A549 treated with Mapracorat at 1 μM for 4 hours (cell line): ENCODE measurements at places on chromosomes 1 and 21. TPM values are rescaled to one million over a fixed set of nuclear protein-coding genes. Genes with fewer than 3 reads are reported as not detected.

Gene KLHL12
- total RNA-seq, result 17.3 to 18.4 TPM (median 17.5 TPM) in 5 replicates

Gene TAS1R1
- total RNA-seq, result not detected in 5 replicates

Gene USP25
- total RNA-seq, result 10.2 to 12.0 TPM (median 11.3 TPM) in 5 replicates

Gene ZBTB8A
- 3.4 to 4.9 TPM (median 4.0 TPM) in 5 replicates for total RNA-seq

Gene PAQR6
- 3.3 to 5.1 TPM (median 4.0 TPM) in 5 replicates for total RNA-seq

Gene CYP4B1
- 0.16 TPM in 1 of 5 replicates, not detected in the others for total RNA-seq

Gene IL19
- total RNA-seq, result 0.13 TPM in 1 of 5 replicates, not detected in the others

Gene MIXL1
- total RNA-seq, result 0.23 TPM in 1 of 5 replicates, not detected in the others

Gene KDF1
- total RNA-seq, result 0.18 to 0.30 TPM (median 0.22 TPM) in 3 of 5 replicates, not detected in the others

Gene FAM151A
- 0.16 to 0.32 TPM (median 0.17 TPM) in 5 replicates for total RNA-seq

Gene GSTM1
- not detected in 5 replicates for total RNA-seq

Gene F13B
- total RNA-seq, result not detected in 5 replicates

Gene MAP1LC3C
- total RNA-seq, result 0.19 to 0.35 TPM (median 0.24 TPM) in 4 of 5 replicates, not detected in the other

Gene SPOCD1
- 3.3 to 4.5 TPM (median 3.8 TPM) in 5 replicates for total RNA-seq

Gene ZFP69
- total RNA-seq, result not detected in 5 replicates

Gene OR2AK2
- not detected in 5 replicates for total RNA-seq

Gene CCNL2
- 42.1 to 63.9 TPM (median 54.3 TPM) in 5 replicates for total RNA-seq

Gene B3GALT2
- not detected in 5 replicates for total RNA-seq

Gene ATP1A4
- not detected in 5 replicates for total RNA-seq

Gene ADAM30
- not detected in 5 replicates for total RNA-seq

Gene HRNR
- not detected in 5 replicates for total RNA-seq

Gene KLF17
- 0.41 to 0.61 TPM (median 0.48 TPM) in 5 replicates for total RNA-seq

Gene OR6N1
- not detected in 5 replicates for total RNA-seq

Gene EXO1
- 21.1 to 26.8 TPM (median 25.9 TPM) in 5 replicates for total RNA-seq

Gene HSF2BP
- total RNA-seq, result 1.7 to 2.7 TPM (median 1.9 TPM) in 5 replicates

Gene TDRD10
- total RNA-seq, result 0.23 TPM in 1 of 5 replicates, not detected in the others

Gene KLF18
- total RNA-seq, result 0.08 TPM in 1 of 5 replicates, not detected in the others

Gene AUNIP
- 7.8 to 10.4 TPM (median 8.3 TPM) in 5 replicates for total RNA-seq

Gene BEST4
- 0.29 to 0.51 TPM (median 0.42 TPM) in 5 replicates for total RNA-seq

Gene BGLAP
- 0.21 to 0.33 TPM (median 0.25 TPM) in 3 of 5 replicates, not detected in the others for total RNA-seq

Gene FAM167B
- 0.40 to 0.70 TPM (median 0.58 TPM) in 5 replicates for total RNA-seq

Gene EDARADD
- 2.8 to 4.2 TPM (median 3.4 TPM) in 5 replicates for total RNA-seq

Gene C1QTNF12
- 0.80 to 2.0 TPM (median 1.6 TPM) in 5 replicates for total RNA-seq

Gene TRABD2B
- total RNA-seq, result 2.4 to 3.5 TPM (median 2.8 TPM) in 5 replicates

Gene SRSF11
- total RNA-seq, result 59.1 to 80.3 TPM (median 74.2 TPM) in 5 replicates

Gene HNRNPCL4
- total RNA-seq, result not detected in 5 replicates
